Thoracic aorta endothelial cell (primary cell): ENCODE measurements at places on chromosomes 16 and 17. TPM values are rescaled to one million over a fixed set of nuclear protein-coding genes. Genes with fewer than 3 reads are reported as not detected.

SPATA32 gene
- not detected in 2 replicates for total RNA-seq

NPB gene
- total RNA-seq = 0.13 and 0.22 TPM in 2 replicates

MT1A gene
- 3.2 and 5.6 TPM in 2 replicates for total RNA-seq

GDPD1 gene
- 4.4 and 7.9 TPM in 2 replicates for total RNA-seq

COPZ2 gene
- total RNA-seq = 5.1 and 6.8 TPM in 2 replicates

HAS3 gene
- 0.40 and 1.2 TPM in 2 replicates for total RNA-seq

CPHXL2 gene
- total RNA-seq = not detected in 2 replicates

STAT5B gene
- total RNA-seq = 50.7 and 58.8 TPM in 2 replicates

RNF213 gene
- total RNA-seq = 136 and 185 TPM in 2 replicates

TBC1D26 gene
- total RNA-seq = not detected in 2 replicates

CACNG5 gene
- total RNA-seq = not detected in 2 replicates

CDRT15L2 gene
- total RNA-seq = not detected in 2 replicates

EVPLL gene
- total RNA-seq = not detected in 2 replicates

ACSM2B gene
- 0.07 TPM in 1 of 2 replicates, not detected in the other for total RNA-seq

IGF2BP1 gene
- 1.5 and 5.1 TPM in 2 replicates for total RNA-seq

FA2H gene
- not detected in 2 replicates for total RNA-seq

PLCD3 gene
- total RNA-seq = 27.7 and 31.0 TPM in 2 replicates

KRT15 gene
- total RNA-seq = 2.1 and 2.3 TPM in 2 replicates

DRG2 gene
- 36.6 and 47.3 TPM in 2 replicates for total RNA-seq

SOST gene
- not detected in 2 replicates for total RNA-seq

KRTAP9-2 gene
- total RNA-seq = not detected in 2 replicates

ZFP3 gene
- 1.7 and 2.4 TPM in 2 replicates for total RNA-seq

ARHGAP23 gene
- total RNA-seq = 77.3 and 96.5 TPM in 2 replicates

EFNB3 gene
- total RNA-seq = 0.36 and 0.53 TPM in 2 replicates

ACSM2A gene
- under 0.01 TPM in 1 of 2 replicates, not detected in the other for total RNA-seq

TMEM186 gene
- 4.3 and 4.7 TPM in 2 replicates for total RNA-seq

HCRT gene
- total RNA-seq = not detected in 2 replicates

KRT39 gene
- total RNA-seq = not detected in 2 replicates

TBC1D3L gene
- 1.2 and 2.1 TPM in 2 replicates for total RNA-seq

CNTNAP4 gene
- total RNA-seq = not detected in 2 replicates

STAT3 gene
- total RNA-seq = 153 and 160 TPM in 2 replicates

HASPIN gene
- 11.8 and 22.0 TPM in 2 replicates for total RNA-seq

PRAC2 gene
- total RNA-seq = not detected in 2 replicates

CCDC144A gene
- total RNA-seq = 5.2 and 8.9 TPM in 2 replicates

SLC6A2 gene
- total RNA-seq = not detected in 2 replicates

IKZF3 gene
- total RNA-seq = not detected in 2 replicates
